ENCODE measurements at places on chromosomes 5 and 9.

- peak; percentile 51 for DNase-seq
Measured at GRCh38 chr9:125549891-125550885, 156.8 kb downstream of the MAPKAP1 start.

DNA sequence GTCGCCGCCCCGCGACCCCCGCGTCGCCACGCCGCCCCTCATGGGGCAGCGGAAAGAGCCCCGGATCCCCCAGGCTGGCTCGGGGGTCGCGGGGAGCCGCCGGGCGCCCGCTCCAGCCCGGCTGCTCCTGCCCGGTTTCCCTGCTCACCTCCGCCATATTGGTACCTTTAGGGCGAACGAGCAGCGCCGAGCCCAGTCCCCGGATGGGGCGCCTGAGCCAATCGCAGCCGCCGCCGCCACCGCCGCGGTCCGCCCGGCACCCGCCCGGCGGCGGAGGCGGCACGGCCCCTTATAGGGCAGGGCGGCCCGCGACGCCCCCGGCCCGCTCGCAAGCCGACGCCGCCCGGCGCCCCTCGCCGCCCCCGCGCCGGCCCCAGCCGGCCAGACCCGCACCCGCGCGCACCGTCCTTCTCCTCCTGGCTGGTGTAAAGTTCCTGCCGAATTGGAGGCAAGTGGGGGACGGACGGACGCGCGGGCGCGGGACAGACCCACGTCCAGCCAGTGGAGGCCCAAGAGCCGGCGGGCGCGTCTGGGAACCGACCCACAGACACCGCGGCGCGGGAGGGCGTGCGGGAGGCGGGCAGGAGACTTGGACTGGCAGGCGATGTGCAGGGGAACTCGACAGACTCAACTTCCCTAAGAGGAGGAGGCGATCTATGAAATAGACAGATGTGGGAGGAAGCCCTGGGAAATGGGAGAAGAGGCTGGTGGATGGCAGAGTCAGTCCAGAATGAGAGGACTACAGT lies at the start of gene MIER3:
Gene MIER3 (minus strand): TSS at position 178 of the 746 bp plus-strand sequence. CDS start 21 bp downstream, at position 157.
- peak; percentile 68 for DNase-seq

DNA sequence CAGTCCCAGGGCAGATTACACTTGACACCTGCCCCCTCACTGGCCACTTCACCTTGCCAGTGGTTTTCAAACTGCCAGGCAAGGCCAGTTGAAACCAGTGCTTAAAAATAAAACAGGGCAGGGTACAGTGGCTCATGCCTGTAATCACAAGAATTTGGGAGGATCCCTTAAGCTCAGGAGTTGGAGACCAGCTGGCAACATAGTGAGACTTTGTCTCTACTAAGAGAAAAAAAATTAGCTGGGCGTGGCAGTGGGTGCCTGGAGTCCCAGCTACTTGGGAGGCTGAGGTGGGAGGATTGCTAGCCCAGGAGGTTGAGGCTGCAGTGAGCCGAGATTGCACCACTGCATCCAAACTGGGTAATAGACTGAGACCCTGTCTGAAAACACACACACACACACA lies 58.1 kb downstream of the ROPN1L start:
- no peak for DNase-seq

GRCh38 chr9:121954477-121955140 lies 138.5 kb downstream of the TTLL11 start:
- DNase-seq: peak; percentile 29

DNA sequence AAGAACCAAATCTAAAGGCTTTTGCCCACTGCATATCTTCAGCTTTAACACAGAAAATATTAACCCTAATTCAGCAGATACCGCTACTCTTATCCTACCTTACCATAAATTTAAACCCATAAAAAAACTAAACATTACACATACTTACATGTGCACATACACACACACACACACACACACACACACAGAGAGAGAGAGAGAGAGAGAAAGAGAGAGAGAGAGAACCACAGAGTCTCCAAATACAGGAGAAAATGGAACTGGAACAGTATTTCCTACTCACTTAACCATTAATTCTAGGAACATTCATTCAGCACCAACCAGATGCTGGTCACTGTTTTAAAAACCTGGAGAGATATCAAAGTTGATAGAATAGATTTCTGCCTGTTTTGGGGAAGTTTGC lies 53.7 kb downstream of the EFNA5 start:
- DNase-seq: no peak

DNA sequence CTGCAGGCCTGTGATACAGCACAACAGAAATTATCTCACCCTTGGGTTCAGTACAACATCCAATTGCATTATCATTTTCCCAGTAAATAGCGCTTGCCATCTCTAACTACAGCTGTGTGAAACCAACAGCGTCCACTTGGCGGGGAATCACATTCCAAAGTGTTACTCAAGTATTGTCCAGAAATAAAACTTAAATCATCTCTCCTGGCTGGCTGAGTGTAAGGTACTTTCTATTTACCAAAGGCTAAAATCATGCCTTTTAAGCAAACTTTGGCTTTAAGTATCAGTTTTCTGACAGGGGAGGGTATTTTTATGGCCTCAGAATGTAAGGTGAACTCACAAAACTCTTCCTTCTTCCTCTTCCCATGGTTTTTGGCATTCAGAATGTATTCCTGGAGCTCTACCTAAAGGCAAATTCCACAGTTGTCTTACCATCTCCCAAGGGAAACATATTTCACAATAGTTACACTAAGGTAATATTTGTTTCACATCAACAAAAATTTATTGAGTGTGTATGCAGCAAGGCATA lies 205.6 kb upstream of the MPDZ start:
- DNase-seq: peak; percentile 67

GRCh38 chr9:79623799-79624721 lies 52.3 kb downstream of the TLE4 start:
- no peak for DNase-seq

- no peak for DNase-seq
Measured at GRCh38 chr9:15374310-15374709, 48.4 kb upstream of the SNAPC3 start.

DNA sequence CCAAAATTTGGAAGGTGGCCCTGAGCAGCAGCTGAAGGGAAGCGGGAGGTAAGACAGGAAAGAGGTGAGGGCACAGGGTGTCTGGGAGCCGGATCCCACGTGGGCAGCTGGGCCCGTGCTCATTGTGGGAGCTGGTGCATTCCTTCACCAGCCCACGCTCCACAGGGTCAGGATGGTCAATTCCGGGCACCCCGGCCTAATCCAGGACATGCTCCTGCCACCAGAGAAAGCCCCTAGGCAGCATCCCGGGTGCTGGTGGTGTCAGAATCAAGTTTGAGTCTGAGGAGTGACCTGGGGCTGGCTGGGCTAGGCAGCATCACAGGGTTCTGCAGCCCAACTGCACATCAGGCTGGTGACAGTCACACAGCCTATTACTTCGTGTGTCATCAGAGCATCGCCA lies 7.1 kb upstream of the PDCD6 start:
- DNase-seq: no peak

DNA sequence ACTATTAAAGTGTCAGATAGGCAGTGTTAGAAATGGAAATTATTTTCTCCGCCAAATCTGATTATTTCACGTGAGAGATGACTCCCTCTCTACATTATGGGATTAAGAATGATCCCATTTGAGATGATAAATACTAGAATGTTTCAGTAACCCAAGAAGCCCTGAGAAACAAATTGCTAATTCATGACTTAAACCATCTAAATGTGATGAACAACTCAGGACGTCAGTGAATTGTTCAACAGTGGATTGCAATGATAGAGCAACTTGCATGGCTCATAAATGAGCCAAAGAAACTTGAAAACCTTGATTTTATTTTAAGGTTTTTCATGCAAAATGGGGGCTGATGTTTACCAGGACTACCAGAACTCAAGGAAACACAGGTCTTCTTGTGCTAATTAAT lies 350.5 kb upstream of the WWC1 start:
- no peak for DNase-seq

Measured in LHCN-M2 (cell line).